Activated T-cell treated with anti-CD3 and anti-CD28 coated beads for 48 hours (primary cell): ENCODE measurements at places on chromosomes 11 and 22.

DNA sequence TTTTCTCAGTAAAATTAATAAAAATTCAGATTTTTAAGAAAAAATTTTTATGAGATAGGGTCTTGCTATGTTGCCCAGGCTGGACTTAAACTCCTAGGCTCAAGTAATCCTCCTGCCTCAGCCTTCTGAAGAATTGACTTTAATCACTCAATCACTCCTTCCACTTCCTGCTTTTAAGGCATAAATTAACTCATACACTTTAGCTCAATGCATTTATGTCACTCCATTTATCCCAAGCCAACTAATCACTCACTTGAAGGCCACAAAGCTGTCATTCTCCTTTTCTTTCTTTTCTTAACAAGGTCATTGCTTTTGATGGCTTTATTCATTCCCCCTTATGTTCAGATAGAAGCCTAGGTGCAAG, 877 bp downstream of the ALG9 start:
- no peak for DNase-seq

DNA sequence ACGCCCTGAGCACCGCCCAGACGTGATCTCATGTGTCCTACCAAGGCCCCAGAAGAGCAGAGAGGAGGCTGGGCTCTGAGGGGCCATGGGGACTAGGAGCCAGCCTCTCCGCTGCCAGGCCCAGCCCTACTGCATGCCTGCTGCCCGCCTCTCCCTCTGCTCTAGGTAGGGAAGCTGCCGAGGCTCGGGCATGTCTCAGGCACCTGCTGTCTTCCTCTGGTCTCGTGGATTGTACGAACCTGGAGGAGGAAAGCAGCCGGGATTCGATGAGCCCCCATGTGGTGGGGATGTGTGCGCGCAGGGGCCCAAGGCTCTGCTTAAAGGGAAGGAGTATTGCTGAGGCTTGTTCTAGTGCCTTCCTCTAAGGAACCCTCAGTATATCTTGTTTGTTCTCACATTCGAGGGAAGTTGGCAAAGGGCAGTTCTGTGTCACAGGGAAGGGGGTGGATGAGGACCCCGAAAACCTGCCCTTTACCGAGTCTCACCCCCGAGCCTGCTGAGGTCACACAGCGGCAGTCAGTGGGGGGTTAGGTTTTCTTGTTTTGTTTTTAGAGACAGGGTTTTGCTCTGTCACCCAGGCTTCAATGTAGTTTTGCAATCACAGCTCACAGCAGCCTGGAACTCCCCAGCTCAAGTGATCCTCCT, 21.2 kb downstream of the DAGLA start:
- no peak for DNase-seq

DNA sequence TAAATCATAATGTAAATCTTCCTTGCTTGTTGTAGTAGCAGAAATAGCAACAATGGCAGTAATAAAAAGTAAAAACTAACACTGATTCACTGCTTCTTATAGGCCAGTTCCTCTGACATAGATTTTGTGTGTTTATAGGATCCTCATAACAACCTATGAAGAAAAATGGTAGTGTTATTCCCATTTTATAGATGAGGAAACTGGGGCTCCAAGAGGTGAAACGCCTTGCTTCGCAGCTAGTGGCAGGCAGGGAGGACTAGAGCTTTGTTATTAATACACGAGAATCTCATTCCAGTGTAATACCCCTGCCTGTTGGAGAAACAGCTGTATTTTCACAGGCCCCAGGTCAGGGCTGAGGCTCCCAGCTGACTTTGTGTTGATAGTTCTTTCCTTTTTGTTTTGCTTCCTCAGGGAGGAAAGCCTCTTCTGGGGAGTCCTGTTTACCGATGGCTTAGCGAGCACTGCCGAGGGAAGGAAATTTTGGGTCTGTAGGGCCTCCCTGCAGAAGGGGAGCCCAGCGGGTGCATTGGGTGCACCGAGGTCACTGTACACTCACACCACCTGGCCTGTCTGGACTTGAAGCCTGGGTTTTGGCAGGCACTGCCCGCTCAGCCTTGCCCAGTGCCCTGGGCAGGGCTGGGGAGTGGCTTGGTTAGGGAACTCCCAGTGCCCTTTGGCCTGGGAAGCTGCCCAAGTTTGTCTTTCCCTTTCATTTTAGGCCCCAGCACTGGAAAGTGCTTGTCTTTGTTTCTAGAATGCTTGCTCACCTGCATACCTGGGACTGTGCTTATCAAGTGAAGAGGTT, 13.5 kb downstream of the KIAA1671 start:
- DNase-seq = no peak

DNA sequence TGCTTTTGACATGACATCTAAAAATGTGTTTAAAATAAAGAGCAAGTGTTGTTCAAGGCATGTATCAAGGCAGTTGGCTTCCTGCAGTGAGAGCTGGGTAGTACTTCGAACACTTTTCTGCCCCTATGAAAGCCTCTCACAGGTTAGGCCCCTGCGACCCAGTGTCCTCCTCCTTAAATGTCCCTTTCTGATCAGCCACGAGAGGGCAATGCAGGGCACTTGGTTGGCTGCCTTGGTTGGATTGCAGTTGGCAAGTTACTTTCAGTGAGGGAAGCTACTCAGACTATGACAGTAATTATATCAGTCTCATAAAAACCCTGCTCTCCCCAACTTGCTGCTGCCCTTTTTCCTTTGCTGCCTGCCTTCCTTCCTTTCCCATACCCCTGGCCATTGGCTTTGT, 743.8 kb downstream of the NTM start:
- no peak for DNase-seq

GRCh38 chr11:62726915-62727164, 417 bp downstream of the HNRNPUL2 start:
- no peak for DNase-seq

DNA sequence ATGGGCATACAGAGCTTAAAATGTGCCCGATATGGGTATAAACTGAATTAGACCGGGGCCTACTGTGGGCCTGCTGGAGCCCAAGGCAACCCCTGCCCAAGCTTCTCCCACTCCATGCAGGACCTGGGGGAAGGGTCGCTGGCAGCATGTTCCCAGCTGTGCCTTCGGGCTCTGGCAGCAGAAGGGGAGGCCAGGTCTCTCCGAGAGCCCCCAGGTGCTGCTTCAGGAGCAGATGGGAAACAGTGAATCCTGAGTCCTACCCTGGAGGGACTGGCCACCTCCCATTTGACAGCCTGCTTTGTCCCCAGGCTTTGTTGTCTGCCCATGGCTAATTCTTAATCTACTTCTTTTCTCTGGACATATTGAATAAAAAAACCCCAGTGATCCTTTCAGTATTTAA, 315.6 kb upstream of the B3GAT1 start:
- DNase-seq = no peak

- DNase-seq = no peak
Observed at GRCh38 chr11:120413480-120413879, 77.3 kb downstream of the ARHGEF12 start.

GRCh38 chr11:36288442-36289225, 590 bp downstream of the COMMD9 start:
- DNase-seq = no peak

- no peak for DNase-seq
Observed at GRCh38 chr11:34379079-34379478, 21.3 kb upstream of the ABTB2 start.

DNA sequence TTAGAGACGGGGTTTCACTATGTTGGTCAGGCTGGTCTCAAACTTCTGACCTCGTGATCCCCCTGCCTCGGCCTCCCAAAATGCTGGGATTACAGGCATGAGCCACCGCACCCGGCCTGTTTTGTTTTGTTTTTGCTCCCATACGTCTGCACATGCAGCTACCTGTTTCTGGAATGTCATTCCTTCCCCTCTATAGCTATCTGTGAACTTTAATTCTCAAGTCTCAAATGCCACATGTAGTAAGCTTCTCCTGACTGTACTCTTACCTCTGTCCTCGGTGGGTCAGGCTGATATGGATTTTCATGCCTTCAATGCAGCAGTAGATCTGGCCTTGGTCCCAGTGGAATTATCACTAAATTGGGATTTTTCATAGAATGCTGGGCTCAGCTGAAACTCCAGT, 12.4 kb upstream of the SWAP70 start:
- DNase-seq = no peak

DNA sequence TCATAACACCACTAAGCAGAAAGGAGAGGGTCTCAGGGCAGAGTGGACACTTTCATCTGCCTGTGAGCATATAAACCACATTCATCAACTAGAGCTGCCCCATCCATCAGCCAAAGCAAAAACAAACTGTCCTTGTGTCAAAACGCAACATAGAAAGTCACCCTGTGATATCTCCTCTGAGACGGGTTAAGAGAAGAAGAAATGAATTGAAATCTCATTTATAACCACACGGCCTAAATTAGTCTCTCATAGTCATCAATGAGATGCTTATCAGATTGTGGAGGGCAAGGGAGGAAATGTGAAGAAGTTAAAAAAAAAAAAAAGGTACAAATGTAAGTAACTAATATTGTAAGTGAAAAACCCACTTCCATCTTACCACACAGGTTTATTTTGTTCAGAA, 75.7 kb downstream of the SIK3 start:
- DNase-seq = no peak

- no peak for DNase-seq
Observed at GRCh38 chr22:47569389-47570299, 807.2 kb downstream of the TBC1D22A start.

DNA sequence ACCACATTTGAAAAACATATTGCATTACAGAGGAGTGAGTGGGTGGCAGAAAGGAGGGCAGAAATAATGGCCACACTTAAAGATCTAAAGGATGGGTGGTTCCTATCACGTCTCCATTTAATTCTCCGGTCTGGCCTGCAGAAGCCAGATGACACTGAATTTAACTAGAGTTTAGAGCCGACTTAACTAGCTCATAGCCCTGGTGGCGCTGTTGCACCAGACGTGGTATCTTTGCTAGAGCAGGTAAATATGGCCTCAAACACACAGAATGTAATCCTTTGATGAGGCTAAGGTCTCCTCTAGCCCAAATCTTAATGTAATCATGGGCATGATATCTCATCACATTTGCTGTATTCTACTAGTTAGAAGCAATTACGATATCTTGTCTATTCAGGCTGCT, 51.5 kb upstream of the GAL start:
- peak; percentile 24 for DNase-seq

GRCh38 chr11:125376856-125377255, 119.2 kb downstream of the FEZ1 start:
- no peak for DNase-seq

DNA sequence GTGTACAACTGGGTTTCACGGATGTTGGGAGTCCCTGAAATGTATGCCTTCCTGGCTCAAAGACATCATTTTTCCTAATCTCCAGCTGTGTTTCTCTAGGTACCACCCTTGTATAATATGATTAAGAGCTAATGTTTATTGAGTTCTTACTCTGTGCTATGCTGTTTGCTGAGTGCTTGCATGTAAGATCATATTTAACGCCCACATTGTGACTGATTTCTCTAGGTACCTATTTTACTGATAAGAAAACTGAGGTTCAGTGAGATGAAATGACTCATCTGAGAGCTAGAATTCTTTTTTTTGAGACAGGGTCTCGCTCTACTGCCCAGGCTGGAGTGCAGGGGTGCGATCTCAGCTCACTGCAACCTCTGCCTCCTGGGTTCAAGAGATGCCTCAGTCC, 42.6 kb downstream of the FAM227A start:
- no peak for DNase-seq

- no peak for DNase-seq
Observed at GRCh38 chr22:45632791-45633515, 38.7 kb upstream of the ATXN10 start.

DNA sequence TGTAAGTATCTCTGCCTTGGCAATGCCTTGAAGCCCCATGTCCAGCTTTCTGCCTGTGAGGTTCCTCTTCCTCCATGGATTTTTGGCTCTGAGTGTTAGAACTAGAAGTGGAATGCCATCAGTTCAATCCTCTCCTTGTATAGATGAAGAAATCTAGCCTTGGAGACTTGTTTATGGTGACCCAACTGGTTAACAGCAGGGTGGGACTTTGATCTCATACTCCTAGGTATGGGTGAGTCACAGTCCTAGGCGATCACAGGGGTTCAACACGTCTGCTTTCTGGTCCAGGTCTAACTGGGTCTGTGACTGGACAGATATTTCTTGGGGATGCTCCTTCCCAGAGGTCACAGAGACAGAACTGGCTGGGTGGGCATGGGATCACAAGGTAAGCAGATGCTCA, 9.2 kb upstream of the MTFP1 start:
- no peak for DNase-seq

DNA sequence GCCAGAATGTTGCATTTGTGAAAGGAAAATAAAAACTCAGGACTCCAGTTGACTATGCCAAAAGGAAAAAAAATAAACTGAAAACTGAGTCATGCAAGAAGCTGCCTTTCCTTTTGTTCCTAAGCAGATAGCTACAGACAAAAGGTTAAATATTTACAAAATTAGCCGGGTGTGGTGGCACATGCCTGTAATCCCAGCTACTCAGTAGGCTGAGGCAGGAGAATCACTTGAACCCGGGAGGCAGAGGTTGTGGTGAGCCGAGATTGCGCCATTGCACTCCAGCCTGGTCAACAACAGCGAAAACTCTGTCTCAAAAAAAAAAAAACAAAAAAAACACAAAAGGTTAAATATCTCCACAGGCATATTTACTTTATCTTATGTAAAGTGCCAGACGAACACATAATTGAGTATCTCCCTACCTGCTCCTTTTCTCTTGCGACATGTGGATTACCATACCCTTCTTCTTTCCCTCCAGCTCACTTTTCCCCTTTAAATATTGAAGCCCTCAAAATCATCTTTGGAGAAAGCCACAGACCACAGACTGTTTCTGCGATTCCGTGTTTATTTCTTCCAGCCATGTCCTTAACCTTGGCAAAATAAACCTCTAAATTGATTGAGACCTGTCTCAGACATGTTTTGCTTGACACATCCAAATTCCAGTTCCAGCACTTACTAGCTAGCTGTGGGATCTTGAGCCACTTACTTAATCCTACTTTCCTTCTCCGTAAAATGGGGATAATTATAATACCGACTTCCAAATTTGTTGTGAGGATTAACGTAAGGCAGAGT, 2.3 kb upstream of the SMPD1 start:
- DNase-seq = no peak

DNA sequence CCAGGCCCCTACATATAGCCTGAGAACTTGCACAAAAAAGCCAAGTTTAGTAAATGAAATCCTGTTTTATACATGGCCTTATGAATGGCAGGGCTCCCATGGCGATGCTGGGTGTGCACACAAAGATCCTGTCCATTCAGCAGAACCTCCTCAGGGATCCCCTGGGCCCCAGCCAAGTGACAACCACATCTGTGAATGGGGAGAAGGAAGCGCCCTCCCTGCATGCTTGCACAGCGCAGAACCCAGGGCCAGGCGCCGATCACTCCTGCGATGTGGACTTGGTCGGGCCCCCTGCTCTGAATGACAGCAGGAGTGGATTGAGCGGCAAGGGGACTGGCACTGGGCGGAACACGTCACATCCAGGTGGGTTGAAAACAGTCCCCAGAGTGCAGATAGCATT, 4.5 kb upstream of the CDC42EP2 start:
- DNase-seq = no peak

DNA sequence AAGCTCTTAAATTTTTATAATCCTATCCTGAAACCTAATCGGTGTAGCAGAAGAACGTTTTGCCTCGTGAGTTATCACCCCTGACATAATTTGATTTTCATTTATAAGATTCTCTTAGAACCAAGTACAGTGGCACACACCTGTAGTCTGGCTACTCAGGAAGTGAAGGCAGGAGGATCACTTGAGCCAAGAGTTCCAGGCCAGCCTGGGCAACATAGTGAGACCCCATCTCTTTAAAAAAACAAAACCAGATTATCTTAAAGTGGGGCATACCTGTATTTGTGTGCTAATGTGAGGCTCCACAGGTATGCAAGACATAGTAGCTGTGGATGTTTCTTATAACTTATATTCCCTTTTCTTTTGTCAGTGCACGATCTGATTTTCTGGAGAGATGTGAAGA, 19.0 kb downstream of the ZFTA start:
- no peak for DNase-seq
